ENCODE measurements at places on chromosomes 13 and 19. TPM values are rescaled to one million over a fixed set of nuclear protein-coding genes. Genes with fewer than 3 reads are reported as not detected.
A peak's percentile ranks its signal among the peaks of the same experiment; 100 is the strongest.

- DNase-seq = peak; percentile 73
Observed at GRCh38 chr19:11673608-11674041, 65.1 kb downstream of the ZNF823 start.

DNA sequence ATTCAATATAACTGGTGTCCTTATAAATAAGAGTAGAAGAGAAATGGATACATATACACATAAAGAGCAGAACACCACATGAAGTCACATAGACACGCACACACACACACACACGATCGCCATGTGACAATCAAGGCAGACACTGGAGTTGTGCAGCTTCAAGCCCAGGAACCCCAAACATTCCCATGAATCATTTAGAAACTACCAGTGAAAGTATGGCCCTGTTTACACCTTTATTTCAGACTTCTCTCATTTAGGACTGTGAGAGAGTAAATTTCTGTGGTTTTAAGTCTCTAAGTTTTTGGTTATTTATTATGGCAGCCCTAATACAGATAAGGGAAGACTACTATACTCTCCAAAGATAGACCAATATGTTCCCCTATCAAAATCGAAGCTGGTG is 20.4 kb upstream of the TNFSF13B start:
- DNase-seq = no peak

- DNase-seq = peak; percentile 15
Observed at GRCh38 chr13:27281420-27281819, 10.8 kb downstream of the RASL11A start.

DNA sequence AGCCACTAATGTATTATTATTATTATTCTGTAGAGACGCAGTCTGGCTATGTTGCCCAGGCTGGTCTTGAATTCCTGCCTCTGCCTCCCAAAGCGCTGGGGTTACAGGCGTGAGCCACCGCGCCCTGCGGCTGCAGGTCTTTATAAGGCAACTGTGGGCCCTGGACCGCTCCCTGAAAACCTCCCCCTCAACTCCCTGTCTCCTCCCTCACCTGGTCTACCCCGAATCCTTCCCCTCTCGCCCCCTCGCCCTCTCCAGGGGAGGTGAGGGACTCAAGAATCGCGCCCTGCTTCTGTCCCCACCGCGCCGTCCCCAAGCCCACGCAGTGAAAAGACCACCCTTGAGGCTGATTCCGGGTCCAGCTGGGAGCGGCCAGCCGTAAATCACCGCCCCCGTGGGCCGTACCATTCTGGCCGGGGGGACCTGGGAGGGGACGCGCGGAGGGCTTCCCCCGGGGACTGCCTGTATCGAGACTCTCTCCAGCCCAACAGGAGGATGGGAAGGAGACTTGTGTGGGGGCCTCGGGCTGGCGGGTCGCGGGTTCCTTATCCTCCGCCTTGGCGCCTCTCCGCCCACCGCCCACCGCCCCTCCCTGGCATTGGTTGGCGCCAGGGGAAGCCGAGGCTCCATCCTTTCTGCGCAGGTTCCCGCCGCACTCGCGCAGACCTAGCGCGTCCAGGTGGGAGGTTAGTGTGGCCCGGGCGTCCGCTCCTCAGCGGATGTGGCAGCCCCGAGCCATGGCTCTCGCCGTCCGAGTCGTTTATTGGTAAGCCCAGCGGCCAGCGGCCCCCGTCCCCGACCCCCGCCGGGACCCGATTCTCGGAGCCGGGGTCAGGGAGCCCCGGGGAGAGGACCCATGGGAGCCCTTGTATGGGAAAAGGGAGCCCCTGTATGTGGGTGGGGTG is at the start of gene SELENOW:
Gene SELENOW, plus strand, starts transcription at position 655 of the 905 bp plus-strand sequence. Its CDS starts 83 bp downstream, at position 738.
- DNase-seq = peak; percentile 83

DNA sequence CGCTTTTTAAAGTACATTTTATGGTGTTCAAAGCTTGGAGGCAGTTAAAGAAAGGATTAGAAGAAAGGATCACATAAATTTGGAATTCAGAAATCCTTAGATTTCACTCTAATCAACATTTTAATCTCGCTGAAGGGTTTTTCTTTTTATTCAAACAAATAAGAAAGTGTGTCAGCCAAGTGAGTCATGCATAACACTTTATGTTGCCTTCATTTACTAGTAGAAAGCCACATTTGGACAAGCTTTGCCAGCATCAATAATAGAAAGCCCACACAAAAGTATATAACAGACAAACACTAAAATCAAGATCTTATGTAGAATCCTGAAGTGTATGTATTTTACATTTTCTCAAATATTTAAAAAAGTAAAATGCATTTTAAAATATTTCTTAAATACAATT is 154.9 kb upstream of the TRPC4 start:
- DNase-seq = no peak

DNA sequence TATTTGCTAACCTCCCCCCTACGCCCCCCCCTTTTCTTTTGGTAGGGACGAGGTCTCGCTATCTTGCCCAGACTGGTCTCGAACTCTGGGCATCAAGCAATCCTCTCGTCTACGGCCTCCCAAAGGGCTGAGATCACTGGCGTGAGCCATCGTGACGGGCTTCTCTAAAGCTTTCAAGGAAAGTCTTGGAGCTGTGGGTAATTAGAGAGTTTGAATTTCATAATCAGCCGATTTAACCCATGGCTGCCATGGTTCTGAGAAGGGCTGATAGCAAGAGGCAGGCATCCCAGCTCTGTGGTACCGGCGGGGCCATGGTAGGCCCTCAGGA is 679 bp upstream of the ABHD8 start:
- DNase-seq = no peak

DNA sequence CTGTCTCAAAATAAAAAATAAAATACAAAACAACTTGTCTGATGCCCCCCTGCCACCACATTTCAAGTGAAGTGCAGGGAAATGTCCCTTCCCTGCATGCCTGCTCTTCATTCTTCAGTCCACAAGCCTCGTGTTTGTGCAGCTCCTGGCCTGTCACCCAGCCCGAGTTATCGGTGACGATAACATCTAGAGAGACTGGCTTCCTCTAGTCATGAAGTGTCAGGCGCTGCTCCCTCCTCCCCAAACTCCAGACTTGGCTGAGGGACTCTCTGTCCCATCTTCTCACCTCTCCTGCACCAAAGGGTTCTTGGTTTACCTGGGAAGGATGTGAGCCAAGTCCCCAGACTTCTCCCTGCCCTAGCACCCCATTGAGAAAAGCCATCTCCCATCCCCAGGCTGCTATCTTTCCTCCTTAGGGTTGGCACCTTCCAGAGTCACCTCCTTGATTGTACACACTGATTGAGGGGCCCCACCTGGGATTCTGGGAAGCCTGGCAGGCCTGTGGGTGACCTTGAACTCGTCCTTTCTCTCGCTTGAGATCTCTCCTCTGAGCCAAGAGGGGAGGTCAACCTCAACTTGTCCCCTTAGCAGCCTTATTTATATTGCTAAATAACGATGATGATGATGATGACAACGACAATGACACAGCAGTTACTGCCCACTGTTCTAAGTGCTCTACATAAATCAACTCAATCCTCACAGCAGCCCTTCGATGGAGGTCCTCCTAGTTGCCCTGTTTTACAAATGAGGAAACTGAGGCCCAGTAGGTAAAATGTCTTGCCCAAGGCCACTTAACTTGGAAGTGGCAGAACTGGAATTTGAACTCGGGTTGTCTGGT is 13.1 kb upstream of the PLAUR start:
- DNase-seq = no peak

- peak; percentile 74 for DNase-seq
Observed at GRCh38 chr19:16889883-16890460, 1.2 kb downstream of the F2RL3 start.

DNA sequence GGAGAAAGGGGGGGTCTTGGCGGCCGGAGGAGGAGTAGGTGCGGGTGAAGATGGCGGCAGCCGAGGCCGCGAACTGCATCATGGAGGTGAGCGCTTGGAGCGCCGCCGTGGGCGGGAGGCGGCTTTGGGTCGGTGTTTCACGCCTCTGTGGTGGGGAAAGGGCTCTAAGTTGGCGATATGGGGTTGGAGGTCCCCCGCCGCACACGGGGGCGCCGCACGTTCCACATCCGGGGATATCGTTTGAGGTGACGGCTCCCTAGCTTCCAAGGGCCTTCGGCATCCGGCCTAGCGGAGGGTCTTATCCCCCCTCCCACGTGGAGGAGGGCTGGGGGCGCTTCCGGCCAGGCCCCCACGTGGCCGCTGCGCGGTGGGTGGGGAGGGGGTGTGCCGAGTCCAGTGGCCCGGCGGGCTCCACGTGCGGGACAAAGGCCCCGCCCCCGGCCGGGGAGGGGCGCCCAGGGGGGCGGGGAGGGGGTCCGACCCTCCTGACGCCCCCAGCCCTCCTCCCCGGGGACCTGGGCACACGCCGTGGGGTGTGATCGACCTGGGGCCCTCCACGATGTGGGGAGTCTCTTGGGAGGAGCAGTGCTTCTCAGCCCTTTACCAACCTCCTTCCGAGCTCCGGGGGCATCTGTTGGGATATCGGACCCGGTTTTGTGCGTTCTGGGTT is at the start of gene PRMT1:
Gene PRMT1, plus strand, starts transcription at position 41 of the 670 bp plus-strand sequence. Its CDS starts 10 bp downstream, at position 51.
- DNase-seq = peak; percentile 35

DNA sequence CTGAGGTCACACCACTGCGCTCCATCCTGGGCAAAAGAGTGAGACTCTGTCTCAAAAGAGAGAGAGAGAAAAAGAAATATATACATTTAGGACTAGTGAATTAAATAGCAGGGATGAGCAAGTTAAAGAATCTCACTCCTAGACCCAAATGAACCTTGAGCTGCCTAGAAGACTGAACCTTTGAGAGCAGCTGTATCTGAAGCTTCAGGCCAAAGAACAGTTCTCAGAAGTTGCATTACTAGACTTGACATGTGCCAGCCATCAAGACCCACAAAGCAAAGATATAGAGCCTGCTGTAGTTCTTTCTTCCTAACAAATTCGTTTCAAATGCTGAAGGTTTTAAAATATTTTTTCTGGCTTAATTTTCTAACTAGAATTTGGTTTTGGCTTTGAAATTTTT is 16.6 kb downstream of the DNAJC15 start:
- DNase-seq = no peak

- DNase-seq = peak; percentile 67
Observed at GRCh38 chr19:925087-925525, 729 bp upstream of the ARID3A start.

DNA sequence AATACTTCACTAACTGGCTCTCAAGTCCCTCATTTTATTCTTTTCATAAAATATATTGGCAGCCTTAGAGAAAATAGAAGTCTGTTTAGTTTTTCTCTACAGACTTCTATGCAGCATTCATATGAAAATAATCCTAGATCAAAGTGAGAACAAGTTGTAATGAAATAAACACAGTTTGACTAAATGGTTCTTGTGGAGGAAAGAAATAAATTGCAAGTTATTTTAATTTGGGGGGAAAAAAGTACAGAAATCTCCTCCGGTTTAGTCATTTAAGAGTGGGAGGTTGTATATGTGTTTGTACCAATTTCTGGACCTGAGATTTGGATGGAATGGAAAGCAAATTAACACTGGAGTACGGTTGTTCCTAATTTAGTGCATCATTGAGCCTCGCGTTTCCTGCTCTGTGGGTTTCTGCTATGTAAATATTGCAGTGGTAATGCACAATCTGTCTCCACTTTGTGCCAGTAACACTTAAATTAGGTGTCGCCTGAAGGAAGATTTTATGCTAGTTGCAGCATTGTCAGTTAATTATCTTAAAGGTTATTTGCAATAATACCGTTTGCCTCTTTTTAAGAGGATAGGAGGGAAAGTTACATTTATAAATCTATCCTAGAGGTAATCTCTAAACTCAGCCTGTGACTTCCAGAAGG is 100.2 kb downstream of the ZIC5 start:
- no peak for DNase-seq

PLIN5 gene
- 4.6 TPM for total RNA-seq

DNA sequence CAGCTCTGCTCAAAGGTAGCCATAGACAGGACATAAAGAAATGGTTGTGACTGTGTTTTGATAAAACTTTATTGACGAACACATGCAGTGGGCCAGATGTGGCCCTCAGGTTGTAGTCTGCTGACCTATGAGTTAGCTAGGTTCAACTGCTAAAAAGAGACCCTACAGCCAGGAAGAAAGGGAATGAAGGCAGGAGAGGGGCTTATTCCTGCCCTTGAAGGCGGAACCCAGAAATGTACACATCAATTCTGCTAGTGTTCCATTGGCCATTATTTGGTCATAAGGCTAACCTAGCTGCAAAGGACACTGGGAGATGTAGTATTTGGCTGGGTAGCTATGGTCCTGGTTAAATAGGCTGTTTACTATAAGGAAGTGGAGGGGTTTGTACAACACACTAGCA is 18.0 kb downstream of the APBA3 start:
- DNase-seq = no peak

DNA sequence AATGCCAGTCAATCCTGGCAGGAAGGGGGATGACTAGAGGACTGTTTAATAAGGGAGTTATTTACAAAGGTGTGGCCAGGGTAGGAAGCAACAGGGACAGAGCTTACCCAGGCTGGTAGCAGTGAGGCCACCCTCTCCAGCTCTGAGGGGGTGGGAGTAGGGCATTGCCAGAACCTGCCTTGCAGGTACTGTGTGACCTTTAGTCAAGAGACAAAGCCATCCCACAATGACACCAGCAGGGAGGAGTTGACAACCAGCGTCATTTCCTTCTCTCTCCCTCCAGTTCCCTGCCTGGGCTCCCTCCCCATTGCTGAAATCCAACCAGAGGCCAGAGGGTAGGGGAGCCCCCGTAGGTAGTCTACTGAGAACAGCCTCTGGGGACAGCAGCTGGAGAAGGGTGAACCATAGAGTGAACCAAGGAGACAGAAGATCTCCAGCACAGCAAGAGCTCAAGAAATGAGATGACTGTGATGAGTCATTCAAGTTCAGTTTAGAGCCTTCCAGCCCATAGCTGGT is 33.3 kb upstream of the SPATA13 start:
- no peak for DNase-seq

DNA sequence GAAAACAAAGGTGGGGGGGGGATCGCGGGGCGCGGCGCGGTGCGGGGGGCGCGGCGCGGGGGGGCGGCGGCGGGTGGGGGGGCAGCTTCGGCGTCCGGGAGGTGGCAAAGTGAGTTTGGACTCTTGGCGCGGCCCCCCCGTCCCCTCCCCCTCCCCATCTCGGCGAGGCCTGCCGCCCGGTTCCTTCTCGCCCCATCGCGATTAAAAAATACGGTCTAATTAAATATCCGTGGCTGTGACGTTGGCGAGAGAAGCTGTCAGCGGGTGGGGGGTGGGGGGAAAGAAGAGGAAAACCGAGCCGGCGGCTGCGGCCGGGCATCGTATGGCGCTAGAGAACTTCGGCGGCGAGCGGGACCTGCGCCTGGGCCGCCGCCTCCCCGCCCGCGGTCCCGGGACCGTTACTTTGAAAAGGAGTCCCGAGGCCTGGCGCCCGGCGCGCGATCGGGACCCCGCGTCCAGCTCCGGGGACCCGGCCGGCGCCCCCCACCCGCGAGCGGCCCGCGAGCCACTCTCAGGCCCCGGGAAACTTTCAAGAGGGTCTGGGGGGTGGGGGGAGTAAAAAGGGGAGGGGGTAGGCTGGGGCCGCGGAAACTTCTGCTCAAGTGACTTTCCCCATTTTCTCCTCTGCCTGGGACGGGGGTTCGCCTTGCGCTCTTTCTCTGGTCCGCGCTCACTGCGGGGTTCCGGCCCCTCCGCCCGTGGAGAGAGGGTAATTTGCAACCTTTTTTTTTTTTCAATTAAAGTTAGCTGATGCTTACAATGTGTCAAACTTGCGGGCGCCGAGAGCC is 146.3 kb upstream of the ZNF536 start:
- no peak for DNase-seq

- DNase-seq = peak; percentile 11
Observed at GRCh38 chr13:74443631-74444030, 309.4 kb upstream of the KLF12 start.

DNA sequence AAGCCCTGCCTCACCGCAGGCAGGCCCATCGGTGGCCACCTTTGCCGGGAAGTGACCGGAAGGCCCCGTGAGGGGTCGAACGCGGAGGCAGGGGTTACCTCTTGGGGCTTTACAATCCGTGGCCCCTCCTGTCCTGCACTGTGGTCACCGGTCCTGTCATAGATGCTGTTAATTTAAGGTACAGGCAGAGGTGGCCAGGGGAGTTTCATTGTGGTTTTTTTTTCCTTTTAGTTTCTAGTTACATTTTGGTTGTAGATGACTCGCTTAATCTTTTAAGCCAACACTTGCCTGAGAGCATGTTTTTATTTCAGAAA is 13.1 kb downstream of the COMP start:
- DNase-seq = no peak

Measured in lung microvascular endothelial cell (primary cell).